CD8-positive, alpha-beta T cell (primary cell): ENCODE measurements at places on chromosomes 7 and 10. TPM values are rescaled to one million over a fixed set of nuclear protein-coding genes. Genes with fewer than 3 reads are reported as not detected.

DNA sequence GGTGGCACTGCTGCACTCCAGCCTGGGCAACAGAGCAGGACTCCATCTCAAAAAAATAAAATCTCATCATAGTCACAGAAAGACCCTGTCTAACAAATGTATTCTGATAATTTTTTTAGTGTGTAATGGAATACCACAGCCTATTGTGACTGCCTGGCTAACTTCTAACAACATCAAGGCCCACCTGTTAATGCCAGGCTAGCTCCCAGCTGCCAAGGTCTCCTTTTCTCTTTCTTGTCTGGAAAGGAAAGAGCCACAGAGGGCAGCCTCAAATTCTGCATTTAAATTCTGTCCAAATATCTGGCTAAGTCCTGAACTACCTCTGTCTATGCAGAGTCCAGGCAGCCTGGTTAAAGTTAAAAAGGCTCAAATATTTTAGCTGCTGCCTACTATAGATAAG is 700.9 kb downstream of the MAGI2 start:
- no peak for DNase-seq

GRCh38 chr7:143439866-143440265 is 3.4 kb upstream of the TAS2R60 start:
- DNase-seq, result no peak

- no peak for DNase-seq
Measured at GRCh38 chr7:157204134-157204533, 65.4 kb downstream of the UBE3C start.

DNA sequence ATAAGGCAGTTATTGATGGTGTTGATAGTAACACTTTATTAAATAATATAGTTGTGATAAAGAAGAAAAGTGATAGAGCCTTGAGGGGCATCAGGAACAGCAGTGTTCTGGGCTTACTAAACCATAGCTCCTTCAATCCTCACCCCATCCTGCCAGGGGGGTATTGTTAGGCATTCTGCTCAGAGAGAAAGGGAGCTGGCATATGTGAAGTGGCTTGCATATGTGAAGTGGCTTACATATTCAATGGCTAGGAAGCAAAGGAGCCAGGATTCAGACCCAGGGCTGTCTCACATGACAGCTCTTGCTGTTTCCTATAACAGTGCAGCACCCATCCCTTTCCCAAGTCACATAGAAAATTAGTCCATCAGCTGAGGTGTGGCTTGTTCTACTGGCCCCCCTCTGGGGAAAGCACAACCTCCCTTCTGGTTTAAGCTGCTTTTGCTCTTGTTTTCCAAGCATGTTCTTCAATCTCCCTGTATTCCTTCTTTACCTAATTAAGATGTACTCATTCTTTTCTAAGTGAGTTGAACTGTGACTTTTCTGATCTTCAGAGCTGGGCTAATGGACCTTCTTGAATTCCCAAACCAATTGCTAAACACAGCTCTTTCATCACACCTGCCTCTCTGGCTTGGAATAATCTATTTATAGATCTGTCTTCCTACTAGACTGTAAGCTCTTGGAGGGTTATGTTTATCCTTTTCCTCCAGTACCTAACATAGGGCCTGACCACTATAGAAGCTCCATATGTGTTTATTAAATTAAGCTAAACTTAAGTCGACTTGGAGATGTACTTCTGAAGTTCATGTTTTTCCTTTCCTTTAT is 108.7 kb upstream of the GLI3 start:
- no peak for DNase-seq

GRCh38 chr7:151987748-151988529 is 31.7 kb downstream of the GALNTL5 start:
- no peak for DNase-seq

UCMA gene
- total RNA-seq, result not detected

LLCFC1 gene
- not detected for total RNA-seq

GNGT1 gene
- not detected for total RNA-seq

KEL gene
- 0.46 TPM for total RNA-seq
